ENCODE measurements at places on chromosomes 7 and 10.

DNA sequence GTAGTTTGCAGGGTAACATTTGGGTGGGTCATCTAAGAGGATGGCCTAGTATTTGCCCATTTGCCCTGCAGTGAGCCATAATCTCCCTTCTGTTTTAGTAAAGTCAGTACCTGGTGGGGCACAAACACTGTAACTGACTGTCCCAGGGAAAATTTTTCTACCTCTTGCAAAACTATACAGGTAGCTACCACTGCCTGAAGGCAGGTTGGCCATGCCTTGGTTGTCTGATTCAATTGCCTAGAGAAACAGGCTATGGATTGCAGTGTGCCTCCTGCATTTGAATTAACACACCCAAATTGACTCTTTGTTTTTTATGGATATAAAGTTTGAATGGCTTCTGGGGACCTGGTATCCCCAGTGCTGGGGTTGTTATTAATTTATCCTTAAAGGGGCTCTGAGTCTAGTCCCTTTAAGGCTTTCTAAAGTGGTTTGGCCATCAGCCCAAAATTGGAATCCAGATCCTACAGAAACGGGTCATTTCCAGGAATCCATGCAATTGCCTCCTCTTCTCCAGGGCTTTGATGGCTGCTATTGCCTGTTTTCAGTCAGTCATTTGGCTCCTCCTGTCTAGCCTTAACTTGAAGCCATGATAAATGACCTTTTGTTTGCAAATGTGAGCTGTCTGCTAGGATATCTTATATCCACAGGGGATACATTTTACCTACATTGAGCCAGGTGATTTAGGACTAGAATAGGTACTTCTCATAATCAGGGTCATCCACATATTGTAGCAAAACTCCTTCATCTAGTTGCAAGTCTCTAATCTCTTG, 89.1 kb downstream of the STRA8 start:
- no peak for DNase-seq

- DNase-seq = no peak
These were observed 70.4 kb downstream of the MGAM2 start for GRCh38 chr7:142181966-142182365.

DNA sequence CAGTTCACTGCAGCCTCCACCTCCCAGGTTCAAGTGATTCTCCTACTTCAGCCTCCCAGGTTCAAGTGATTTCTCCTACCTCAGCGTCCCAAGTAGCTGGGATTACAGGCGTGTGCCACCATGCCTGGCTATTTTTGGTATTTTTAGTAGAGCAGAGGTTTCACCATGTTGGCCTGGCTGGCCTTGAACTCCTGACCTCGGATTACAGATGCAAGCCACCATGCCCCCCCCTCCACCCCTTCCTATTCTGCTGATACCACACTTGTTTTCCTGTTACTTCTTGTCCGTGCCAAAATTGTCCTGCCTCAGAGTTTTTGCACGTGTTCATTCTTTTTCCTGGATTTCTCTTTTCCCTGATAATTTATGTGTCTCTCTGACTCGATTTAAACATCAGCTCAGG, 62.5 kb downstream of the R3HCC1L start:
- no peak for DNase-seq

DNA sequence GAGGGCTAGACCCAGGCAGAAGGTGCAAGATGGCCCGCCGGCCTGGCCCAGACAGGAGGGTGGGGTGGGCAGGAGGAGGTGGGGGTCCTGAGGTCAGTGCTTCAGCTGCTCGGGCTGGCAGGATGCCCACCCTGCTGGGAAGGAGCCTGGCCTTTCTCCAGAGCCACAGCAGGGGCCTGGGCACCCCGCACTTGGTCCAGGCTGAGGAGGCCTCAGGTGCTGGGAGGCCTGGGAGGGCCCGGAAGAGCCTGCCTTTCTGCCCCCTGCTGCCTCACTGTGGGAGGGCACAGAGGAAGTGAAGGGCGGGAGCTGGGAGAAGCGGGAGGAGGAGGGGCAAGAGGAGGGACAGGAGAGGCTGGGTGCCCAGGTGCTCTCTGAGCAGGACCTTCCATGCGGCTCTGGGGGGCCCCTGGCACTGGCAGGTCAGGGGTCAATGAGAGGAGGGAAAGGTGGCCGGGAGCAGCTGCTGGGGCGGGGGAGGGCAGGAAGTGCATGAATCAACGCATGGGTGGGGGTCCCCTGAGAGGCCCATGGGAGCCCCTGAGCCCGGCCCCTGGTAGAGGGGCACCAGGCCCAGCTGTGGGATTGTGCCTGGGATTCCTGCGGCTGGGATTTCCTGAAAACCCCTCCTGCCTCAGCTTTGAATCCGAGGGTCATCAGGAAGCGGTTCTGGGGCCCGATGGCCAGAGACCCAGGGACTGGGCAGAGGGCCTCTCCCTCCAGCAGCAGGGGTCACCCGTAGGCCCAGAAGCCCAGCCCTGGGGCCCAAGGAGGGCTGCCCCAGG, 49.9 kb downstream of the PWWP2B start:
- DNase-seq = no peak

DNA sequence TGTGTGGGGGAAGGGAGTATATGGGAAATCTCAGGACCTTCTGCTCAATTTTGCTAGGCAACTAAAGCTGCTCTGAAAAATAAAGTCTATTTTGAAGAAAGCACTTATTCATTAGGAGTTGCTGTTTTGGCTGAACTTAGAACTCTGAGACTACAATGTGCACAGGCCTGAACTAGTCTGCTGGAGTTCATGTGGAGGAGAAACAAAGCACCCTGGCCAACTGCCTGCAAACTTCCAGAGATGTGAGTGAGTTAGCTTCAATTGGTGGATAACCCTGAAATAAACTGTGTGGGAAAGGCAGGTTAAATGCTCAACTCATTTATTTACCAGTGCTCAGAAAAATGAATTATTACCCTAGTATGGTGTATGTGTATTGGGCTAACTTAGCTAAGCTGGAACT, 17.3 kb upstream of the FAM241B start:
- DNase-seq = no peak

DNA sequence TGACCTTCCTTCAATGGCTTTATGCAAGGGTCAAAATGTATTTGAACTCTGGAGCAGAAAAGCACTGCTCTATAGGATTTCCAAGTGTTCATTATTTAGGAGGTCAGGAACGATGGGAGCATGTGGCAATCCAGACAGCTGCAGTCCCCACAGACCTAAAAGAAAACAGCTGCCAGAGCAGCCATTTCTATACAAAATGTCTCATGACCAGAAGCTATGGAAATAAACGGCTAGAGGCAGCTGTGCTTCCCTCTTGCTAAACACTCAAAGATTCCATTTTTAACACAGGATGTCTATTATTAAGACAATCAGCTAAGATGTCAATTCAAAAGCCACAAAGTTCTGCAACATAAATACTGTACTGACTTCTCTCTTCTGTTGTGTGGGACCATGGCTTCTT, 879.1 kb upstream of the C7orf33 start:
- no peak for DNase-seq

GRCh38 chr7:55366461-55367070, 1.4 kb downstream of the LANCL2 start:
- peak; percentile 41 for DNase-seq

GRCh38 chr7:121546632-121547543, 150.8 kb upstream of the FAM3C start:
- DNase-seq = no peak

DNA sequence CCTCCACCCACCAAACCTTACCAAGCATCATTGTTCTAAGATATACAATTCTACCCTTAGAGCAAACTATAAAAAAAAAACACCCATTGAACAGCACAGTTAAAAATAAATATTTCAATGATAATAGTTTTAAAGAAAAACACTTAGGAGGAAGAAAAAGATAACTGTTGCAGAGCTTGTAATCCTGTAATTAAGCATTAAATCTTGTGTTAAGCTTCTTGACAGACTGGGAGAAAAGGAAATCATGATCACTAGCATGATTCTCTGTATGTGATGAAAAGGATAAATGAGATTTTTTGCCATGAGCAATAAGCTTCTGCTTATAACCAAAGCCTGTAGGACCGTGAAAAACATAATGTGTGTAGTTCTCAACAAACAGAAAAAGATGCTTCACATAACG, 289.8 kb downstream of the CACNA2D1 start:
- DNase-seq = no peak

DNA sequence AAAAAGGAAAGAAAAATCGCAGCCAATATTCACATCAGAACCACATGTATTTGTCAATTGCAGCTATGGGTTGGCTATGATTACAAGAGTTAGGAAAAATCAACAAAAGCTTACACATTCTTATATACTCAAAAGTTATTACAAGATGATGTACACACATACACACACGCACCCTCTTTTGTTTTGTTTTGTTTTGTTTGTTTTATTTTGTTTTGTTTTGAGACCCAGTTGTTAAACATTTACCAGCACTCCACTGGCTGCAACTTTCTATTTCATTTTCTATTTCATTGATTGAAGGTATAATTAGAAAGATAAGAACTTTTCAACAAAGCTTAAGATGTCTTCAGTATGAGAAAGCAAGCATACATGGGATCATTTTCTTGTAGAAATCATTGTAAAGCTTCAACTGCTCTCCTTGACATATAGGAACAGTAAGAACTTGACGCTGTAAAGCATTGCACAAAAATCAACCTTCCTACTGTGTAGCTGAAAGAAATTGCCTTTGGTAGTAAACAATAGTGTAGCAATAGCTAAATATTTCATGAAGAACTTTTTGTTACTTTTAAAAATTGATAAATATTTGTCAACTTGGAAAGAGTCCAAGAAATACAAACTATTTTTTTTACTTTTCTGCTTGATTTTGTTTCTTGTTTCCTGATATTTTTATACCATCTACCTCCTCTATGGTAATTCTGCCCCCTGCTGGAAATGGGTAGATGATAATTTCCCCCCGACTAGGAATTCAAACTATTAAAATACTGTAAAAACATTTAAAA, 205.9 kb downstream of the MBL2 start:
- peak; percentile 8 for DNase-seq

- DNase-seq = no peak
These were observed 116.8 kb upstream of the JCAD start for GRCh38 chr10:30176182-30176581.

- peak; percentile 13 for DNase-seq
These were observed 18.8 kb upstream of the ZNF273 start for GRCh38 chr7:64884085-64884912.

Measured in H7 (cell line).